ENCODE measurements at places on chromosomes 1 and 21.

DNA sequence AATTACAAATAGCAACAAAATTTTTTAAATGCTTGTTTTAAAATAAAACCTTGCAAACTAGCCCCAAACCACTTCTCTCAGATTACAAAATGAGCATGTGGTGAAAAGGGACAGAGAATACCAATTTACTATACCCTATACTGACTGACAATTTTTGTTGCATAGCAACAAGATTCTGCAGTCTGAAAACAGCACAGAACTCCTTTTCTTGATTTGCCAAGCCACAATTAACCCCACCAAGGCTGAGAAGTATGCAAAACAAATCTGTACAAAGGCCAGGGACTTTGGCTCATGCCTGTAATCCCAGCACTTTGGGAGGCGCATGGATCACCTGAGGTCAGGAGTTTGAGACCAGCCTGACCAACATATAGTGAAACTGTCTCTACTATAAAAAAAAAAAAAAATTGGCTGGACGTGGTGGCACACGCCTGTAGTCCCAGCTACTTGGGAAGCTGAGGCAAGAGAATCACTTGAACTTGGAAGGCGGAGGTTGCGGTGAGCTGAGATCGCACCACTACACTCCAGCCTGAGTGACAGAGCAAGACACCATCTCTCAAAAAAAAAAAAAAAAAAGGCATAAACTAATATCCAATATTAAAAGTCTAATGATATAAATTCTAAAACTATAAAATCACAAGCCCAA, 21.8 kb downstream of the ENAH start:
- DNase-seq = no peak

GRCh38 chr1:107009281-107009680, 47.2 kb upstream of the PRMT6 start:
- DNase-seq = no peak

GRCh38 chr1:161954050-161954449, 69.6 kb downstream of the OLFML2B start:
- peak; percentile 57 for DNase-seq

- no peak for DNase-seq
Observed at GRCh38 chr1:27589841-27590426, 14.0 kb downstream of the AHDC1 start.

DNA sequence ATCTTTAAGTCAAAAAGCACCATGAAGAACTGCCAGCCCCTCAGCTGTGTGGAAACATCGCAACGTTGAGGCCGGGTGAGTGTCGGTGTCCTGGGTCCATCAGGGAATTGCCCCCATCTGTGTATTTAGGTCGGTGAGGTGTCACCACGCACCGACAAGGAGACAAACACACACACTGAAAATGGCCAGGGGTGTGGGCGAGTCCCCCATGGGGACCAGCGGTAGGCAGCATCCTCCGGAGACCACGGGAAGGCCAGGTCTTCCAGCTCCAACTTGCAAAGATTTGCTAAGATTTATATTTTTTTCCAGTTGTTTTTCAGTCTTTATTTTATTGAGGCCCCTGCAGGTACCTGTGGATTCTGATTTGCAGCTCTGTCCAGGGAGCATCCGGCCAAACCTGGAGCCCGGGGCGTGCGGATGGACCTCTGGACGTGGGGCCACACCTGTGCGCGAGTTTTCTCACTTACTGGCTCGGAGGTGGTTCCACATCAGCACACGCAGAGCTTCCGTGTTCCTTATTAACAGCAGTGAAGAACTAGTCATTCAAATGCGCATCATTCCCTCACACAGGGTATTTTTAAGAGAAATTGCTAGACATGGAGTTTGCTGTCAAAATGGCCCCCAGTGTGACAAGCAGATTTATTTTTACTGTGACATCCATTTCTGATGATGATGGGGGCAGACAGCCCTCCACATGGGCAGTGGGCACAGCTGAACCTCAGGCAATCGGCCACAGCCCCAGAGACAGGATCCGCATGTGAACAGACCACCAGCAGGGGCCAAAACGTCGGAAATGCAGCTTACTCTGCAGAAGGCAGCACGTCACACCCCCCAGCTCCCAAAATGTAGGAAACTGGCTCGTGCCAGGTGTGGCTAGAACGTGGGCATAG, 17.2 kb upstream of the SLC19A1 start:
- DNase-seq = no peak

All from common myeloid progenitor, CD34-positive (primary cell).